ENCODE measurements at places on chromosomes 3 and 15. TPM values are rescaled to one million over a fixed set of nuclear protein-coding genes. Genes with fewer than 3 reads are reported as not detected.

DNA sequence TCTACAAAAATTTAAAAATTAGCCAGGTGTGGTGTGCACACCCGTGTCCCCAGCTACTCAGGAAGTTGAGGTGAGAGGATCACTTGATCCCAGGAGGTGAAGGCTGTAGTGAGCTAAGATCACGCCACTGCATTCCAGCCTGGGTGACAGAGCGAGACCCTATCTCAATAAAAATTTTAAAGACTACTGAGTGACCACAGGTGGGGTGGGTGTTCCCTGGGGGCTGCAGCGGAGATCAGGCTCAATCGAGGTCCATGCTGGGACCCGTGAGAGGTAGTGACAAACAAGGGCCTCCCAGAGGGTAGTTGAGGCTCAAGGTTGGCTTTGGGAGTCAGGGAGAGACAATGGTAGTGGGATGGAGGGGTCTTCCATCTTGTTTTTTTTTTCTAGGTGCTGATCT lies 38.9 kb upstream of the LIMD1 start:
- no peak for DNase-seq
- H3K36me3 ChIP-seq = no peaks in the 10 kb centered on the region
- no peak overlapping the region for H3K27ac ChIP-seq
- H3K4me3 ChIP-seq = no peak overlapping the region
- H3K27me3 ChIP-seq = no peaks in the 10 kb centered on the region

GRCh38 chr15:29773816-29774215 lies 48.5 kb downstream of the TJP1 start:
- no peak for DNase-seq
- peaks cover 3% of the 10 kb centered on the region for H3K36me3 ChIP-seq
- no peak overlapping the region for H3K4me3 ChIP-seq
- no peaks in the 10 kb centered on the region for H3K27me3 ChIP-seq

Gene TTBK2
- total RNA-seq = 34.4 TPM

DNA sequence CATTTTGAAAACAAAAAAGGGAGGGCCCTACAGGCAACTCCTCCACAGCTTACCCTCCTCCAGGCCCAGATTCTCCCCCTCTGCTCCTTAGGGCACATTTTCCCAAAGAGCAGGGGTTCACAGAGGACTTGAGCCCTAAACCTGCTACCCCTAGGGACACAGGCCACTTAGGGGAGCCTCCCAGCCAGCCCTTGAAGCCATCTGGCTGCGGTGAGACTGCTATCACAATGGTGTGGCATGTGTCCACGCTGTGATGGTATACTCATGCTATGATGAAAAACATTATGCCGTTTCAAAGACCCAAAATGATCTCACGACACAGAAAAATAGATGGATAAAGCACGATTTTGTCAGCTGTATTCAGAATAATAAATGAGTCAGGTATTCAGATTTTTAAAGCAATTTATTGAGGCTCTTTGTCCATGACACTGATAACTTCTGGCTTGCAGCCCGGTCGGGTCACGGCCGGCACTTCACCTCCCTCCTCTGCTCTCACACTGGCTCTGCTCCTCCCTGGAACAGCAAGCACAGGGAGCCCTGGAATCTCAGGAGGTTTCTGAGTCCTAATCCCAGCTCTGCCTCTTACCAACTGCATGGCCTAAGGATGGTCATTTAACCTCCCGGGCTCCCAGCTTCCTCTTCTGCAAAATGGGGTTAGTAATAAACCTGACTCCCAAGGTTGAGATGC lies 115.3 kb downstream of the MEGF11 start:
- no peak for DNase-seq
- no peaks in the 10 kb centered on the region for H3K27me3 ChIP-seq
- no peaks in the 10 kb centered on the region for H3K4me1 ChIP-seq
- H3K27ac ChIP-seq = no peak overlapping the region
- H3K36me3 ChIP-seq = no peaks in the 10 kb centered on the region

DNA sequence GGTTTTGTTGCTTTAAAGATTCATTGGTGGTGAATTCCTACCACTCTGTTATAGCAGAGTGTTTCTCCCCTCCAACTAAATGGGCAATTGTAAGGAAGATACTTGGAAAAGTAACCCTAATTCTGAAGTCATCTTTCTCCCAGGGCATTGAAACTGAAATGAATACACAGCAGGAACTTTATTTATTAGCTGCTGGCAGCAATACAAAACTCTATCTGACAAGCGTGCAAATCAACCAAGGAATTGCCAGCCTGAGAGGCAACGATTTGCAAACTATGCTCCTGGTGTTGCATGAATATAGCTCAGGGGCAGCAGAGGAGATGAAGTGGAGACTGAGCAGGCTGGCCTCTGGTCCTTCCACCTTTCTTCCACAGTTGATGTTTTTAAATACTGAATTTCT lies 48.9 kb downstream of the CD200R1 start:
- H3K36me3 ChIP-seq = no peaks in the 10 kb centered on the region
- DNase-seq = no peak
- no peak overlapping the region for H3K4me3 ChIP-seq

Gene ERICH6
- total RNA-seq = not detected

- no peaks in the 10 kb centered on the region for H3K36me3 ChIP-seq
- H3K27ac ChIP-seq = no peak overlapping the region
- no peak for DNase-seq
- H3K4me3 ChIP-seq = no peak overlapping the region
- no peaks in the 10 kb centered on the region for H3K4me1 ChIP-seq
These were observed 58.0 kb downstream of the FRMD5 start for GRCh38 chr15:44136991-44137477.

Gene GPR149
- not detected for total RNA-seq

DNA sequence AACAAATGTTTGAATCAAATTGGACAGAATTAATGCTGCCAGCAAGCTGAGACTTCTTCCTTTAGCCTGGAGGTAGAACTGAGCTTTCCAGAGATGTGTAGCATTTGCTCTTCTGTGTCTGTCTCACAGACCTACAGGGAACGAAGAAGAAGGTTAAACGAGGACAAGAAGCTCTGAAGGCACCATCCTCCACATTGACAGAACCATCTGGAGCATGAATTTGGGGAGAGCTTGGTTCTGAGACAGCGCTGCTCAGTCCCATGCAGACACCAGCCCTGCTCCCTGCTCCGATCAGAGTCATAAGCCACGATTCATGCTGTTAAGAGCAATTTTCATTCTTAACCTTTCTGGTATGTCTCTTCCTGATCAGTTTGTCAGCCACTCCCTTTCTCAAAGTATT lies 7.7 kb upstream of the KY start:
- DNase-seq = no peak
- no peaks in the 10 kb centered on the region for H3K4me1 ChIP-seq
- no peaks in the 10 kb centered on the region for H3K36me3 ChIP-seq
- H3K27me3 ChIP-seq = no peaks in the 10 kb centered on the region
- no peak overlapping the region for H3K27ac ChIP-seq

- no peak for DNase-seq
- no peaks in the 10 kb centered on the region for H3K27me3 ChIP-seq
- no peak overlapping the region for H3K27ac ChIP-seq
- no peaks in the 10 kb centered on the region for H3K36me3 ChIP-seq
- peaks cover 6% of the 10 kb centered on the region for H3K4me1 ChIP-seq
These were observed 548.6 kb downstream of the MAGI1 start for GRCh38 chr3:65490114-65490513.

GRCh38 chr3:126536126-126536525 lies 12.2 kb downstream of the CHST13 start:
- H3K27ac ChIP-seq = no peak overlapping the region
- no peak overlapping the region for H3K4me3 ChIP-seq
- H3K36me3 ChIP-seq = no peaks in the 10 kb centered on the region
- DNase-seq = peak; percentile 26
- H3K4me1 ChIP-seq = no peaks in the 10 kb centered on the region

Gene NTRK3
- 79.9 TPM for total RNA-seq

- no peaks in the 10 kb centered on the region for H3K36me3 ChIP-seq
- H3K27me3 ChIP-seq = no peaks in the 10 kb centered on the region
- no peak overlapping the region for H3K27ac ChIP-seq
- no peak for DNase-seq
- no peak overlapping the region for H3K4me3 ChIP-seq
These were observed 24.9 kb upstream of the LRIG1 start for GRCh38 chr3:66525771-66526170.

GRCh38 chr3:65855370-65856100 lies 183.2 kb downstream of the MAGI1 start:
- no peaks in the 10 kb centered on the region for H3K27me3 ChIP-seq
- H3K4me1 ChIP-seq = no peaks in the 10 kb centered on the region
- no peak overlapping the region for H3K27ac ChIP-seq
- H3K36me3 ChIP-seq = no peaks in the 10 kb centered on the region
- H3K4me3 ChIP-seq = no peak overlapping the region

GRCh38 chr3:54783611-54784010 lies 144.2 kb downstream of the LRTM1 start:
- H3K27me3 ChIP-seq = no peaks in the 10 kb centered on the region
- H3K27ac ChIP-seq = no peak overlapping the region
- no peaks in the 10 kb centered on the region for H3K4me1 ChIP-seq
- no peak for DNase-seq

GRCh38 chr3:100540791-100541334 lies 48.4 kb downstream of the TMEM45A start:
- peaks cover 3% of the 10 kb centered on the region for H3K36me3 ChIP-seq
- DNase-seq = no peak
- H3K27me3 ChIP-seq = no peaks in the 10 kb centered on the region
- no peak overlapping the region for H3K4me3 ChIP-seq
- H3K27ac ChIP-seq = no peak overlapping the region

- H3K27ac ChIP-seq = no peak overlapping the region
- no peaks in the 10 kb centered on the region for H3K4me1 ChIP-seq
- H3K27me3 ChIP-seq = no peaks in the 10 kb centered on the region
- no peak overlapping the region for H3K4me3 ChIP-seq
These were observed 9.8 kb downstream of the SCG5 start for GRCh38 chr15:32651229-32651837.

- H3K27ac ChIP-seq = no peak overlapping the region
- H3K36me3 ChIP-seq = no peaks in the 10 kb centered on the region
- no peak for DNase-seq
- no peak overlapping the region for H3K4me3 ChIP-seq
- no peaks in the 10 kb centered on the region for H3K27me3 ChIP-seq
- no peaks in the 10 kb centered on the region for H3K4me1 ChIP-seq
These were observed 17.5 kb downstream of the DNAJB8 start for GRCh38 chr3:128449111-128449638.

GRCh38 chr3:112304611-112305010 lies 10.6 kb upstream of the SLC9C1 start:
- no peak for DNase-seq
- no peaks in the 10 kb centered on the region for H3K4me1 ChIP-seq
- no peak overlapping the region for H3K27ac ChIP-seq
- H3K27me3 ChIP-seq = no peaks in the 10 kb centered on the region
- no peaks in the 10 kb centered on the region for H3K36me3 ChIP-seq

- peak; percentile 75 for DNase-seq
- H3K4me3 ChIP-seq = no peak overlapping the region
- H3K36me3 ChIP-seq = no peaks in the 10 kb centered on the region
- H3K27me3 ChIP-seq = no peaks in the 10 kb centered on the region
- H3K27ac ChIP-seq = no peak overlapping the region
- H3K4me1 ChIP-seq = no peaks in the 10 kb centered on the region
These were observed 16.7 kb upstream of the EHD4 start for GRCh38 chr15:41988896-41989572.

DNA sequence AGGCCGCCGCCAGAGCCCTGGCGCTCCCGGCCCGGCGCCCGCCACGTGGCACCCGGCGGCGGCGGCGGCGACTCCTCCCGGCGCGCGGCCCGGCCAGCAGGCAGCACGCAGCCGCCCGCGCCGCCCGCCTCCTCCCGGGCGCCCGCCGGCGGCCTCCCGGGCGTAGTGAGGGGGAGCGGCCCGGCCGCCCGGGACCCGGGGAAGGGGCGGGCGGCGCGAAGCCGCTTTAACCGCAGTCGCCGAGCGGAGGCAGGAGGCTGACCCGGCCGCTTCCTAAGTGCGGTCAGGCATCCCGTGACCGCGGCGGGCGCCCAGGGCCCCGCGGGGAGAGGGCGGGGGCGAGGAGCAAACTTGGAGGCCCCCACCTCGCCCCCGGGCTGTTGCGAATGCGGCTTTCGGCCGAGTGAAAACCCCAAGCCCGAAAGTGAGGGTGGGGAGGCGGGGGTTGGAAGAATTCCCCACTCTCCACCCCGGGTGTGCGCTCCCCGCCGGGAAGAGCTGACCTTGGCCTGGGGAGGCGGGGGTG lies 1.7 kb upstream of the HES1 start:
- H3K4me3 ChIP-seq = peak overlapping the region; percentile 49
- H3K36me3 ChIP-seq = no peaks in the 10 kb centered on the region

Gene GOLGA8Q
- 5.7 TPM for total RNA-seq

- no peak overlapping the region for H3K27ac ChIP-seq
- no peak for DNase-seq
- H3K4me1 ChIP-seq = no peaks in the 10 kb centered on the region
These were observed 267.9 kb downstream of the PDCD6IP start for GRCh38 chr3:34066328-34066727.

Gene SPRED1
- total RNA-seq = 54.6 TPM

DNA sequence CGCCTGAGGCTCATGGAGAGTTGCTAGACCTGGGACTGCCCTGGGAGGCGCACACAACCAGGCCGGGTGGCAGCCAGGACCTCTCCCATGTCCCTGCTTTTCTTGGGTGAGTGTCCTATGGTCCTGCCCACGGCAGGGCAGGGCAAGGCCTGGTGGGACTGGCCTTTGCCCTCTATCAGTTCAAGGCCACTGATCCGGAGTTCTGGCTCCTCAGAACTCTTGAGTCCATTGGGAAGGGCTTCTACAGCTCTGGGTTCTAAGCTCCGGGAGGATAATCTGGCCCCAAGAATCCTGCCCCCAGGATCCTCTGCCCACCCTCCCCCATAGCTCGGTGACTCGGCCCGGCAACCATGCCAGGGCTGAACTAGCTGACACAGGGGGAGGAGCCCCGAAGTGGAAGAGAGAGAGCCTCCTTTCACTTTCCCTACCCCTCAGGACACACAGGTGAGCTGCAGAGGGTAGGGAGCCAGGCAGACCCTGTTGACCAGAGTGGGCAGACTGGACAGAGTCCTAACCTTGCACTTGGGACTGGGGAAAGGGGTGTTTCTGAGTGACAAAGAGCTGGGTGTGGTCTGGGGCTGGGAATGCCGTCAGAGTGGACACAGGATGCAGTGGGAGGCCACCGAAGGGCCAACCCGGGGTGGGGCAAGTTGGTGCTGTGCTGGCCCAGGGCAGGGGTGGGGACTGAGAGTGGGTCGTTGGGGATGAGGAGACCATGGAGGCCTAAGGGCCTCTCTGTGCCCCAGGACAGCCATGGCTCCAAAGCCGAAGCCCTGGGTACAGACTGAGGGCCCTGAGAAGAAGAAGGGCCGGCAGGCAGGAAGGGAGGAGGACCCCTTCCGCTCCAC lies 664 bp downstream of the PARP3 start:
- H3K27ac ChIP-seq = peak overlapping the region; percentile 94
- peak; percentile 79 for DNase-seq
- no peaks in the 10 kb centered on the region for H3K27me3 ChIP-seq
- peak overlapping the region; percentile 38 for H3K4me3 ChIP-seq
- no peaks in the 10 kb centered on the region for H3K36me3 ChIP-seq
- H3K4me1 ChIP-seq = no peaks in the 10 kb centered on the region

Gene EMC7
- total RNA-seq = 60.1 TPM
